Lung (tissue), 17 donors: ENCODE measurements at places on chromosomes 13 and 19. TPM values are rescaled to one million over a fixed set of nuclear protein-coding genes. Genes with fewer than 3 reads are reported as not detected.

The MUC16 gene
- total RNA-seq = 2.5 TPM

The CEACAM5 gene
- total RNA-seq = 0.11 TPM

The CGB3 gene
- not detected for total RNA-seq

The RUBCNL gene
- total RNA-seq = 5.0 TPM

The AKAP8L gene
- 118 TPM for total RNA-seq

The LILRA2 gene
- 13.6 TPM for total RNA-seq

The PSG11 gene
- total RNA-seq = not detected

The LHB gene
- 0.74 TPM for total RNA-seq

The LIM2 gene
- not detected for total RNA-seq

The RXFP2 gene
- total RNA-seq = not detected

The MTUS2 gene
- total RNA-seq = 0.09 TPM

The LAIR1 gene
- total RNA-seq = 27.4 TPM

The CYP4F2 gene
- not detected for total RNA-seq

The FCAR gene
- 12.6 TPM for total RNA-seq

The ZNF416 gene
- 4.2 TPM for total RNA-seq

The CBY2 gene
- total RNA-seq = not detected

The CATSPERD gene
- total RNA-seq = 8.2 TPM

The ZNF580 gene
- total RNA-seq = 11.1 TPM

The TNFRSF19 gene
- 68.0 TPM for total RNA-seq

The MARK4 gene
- 25.3 TPM for total RNA-seq

The SOX21 gene
- total RNA-seq = 0.25 TPM

The ZNF223 gene
- 9.6 TPM for total RNA-seq

The OVOL3 gene
- total RNA-seq = not detected

The WDR62 gene
- total RNA-seq = 2.2 TPM

The RFPL4A gene
- not detected for total RNA-seq

The KLK7 gene
- total RNA-seq = 0.31 TPM

The HCST gene
- 5.4 TPM for total RNA-seq

The LCP1 gene
- 89.8 TPM for total RNA-seq

The HNRNPA1L2 gene
- 10.3 TPM for total RNA-seq

The ANKLE1 gene
- 1.6 TPM for total RNA-seq

The FUT2 gene
- 0.40 TPM for total RNA-seq

The SULT2B1 gene
- total RNA-seq = 1.2 TPM

The ZNF558 gene
- 32.7 TPM for total RNA-seq

The SBK3 gene
- 1.2 TPM for total RNA-seq

The JSRP1 gene
- total RNA-seq = 2.3 TPM

The OR4F17 gene
- not detected for total RNA-seq

The JAK3 gene
- total RNA-seq = 18.8 TPM

The FFAR3 gene
- total RNA-seq = 0.26 TPM

The SHC2 gene
- 13.2 TPM for total RNA-seq

The CEACAM4 gene
- total RNA-seq = 15.9 TPM

The ATXN8OS gene
- total RNA-seq = not detected

The CERS1 gene
- 1.7 TPM for total RNA-seq

The GIPR gene
- 14.9 TPM for total RNA-seq

The RNF225 gene
- total RNA-seq = 1.5 TPM

The NDUFA13 gene
- total RNA-seq = 63.7 TPM

The NALCN gene
- total RNA-seq = 0.54 TPM

The CPB2 gene
- total RNA-seq = 16.7 TPM

The MBD3L5 gene
- not detected for total RNA-seq

The RASGRP4 gene
- 4.5 TPM for total RNA-seq

The FGF22 gene
- total RNA-seq = 0.23 TPM

The ZNF578 gene
- 2.5 TPM for total RNA-seq

The FARP1 gene
- 102 TPM for total RNA-seq

The CYP4F8 gene
- total RNA-seq = not detected

The CEACAM7 gene
- 0.37 TPM for total RNA-seq

The RFC3 gene
- 10.2 TPM for total RNA-seq

The TEX29 gene
- not detected for total RNA-seq

The OPA3 gene
- total RNA-seq = 3.5 TPM

The CDX2 gene
- total RNA-seq = 0.12 TPM

The MRPL4 gene
- 16.6 TPM for total RNA-seq
